ENCODE measurements at places on chromosomes 2 and 18. TPM values are rescaled to one million over a fixed set of nuclear protein-coding genes. Genes with fewer than 3 reads are reported as not detected.
A peak's percentile ranks its signal among the peaks of the same experiment; 100 is the strongest.

Gene SP100
- total RNA-seq, result 23.6 TPM

Gene PDE1A
- 12.9 TPM for total RNA-seq

DNA sequence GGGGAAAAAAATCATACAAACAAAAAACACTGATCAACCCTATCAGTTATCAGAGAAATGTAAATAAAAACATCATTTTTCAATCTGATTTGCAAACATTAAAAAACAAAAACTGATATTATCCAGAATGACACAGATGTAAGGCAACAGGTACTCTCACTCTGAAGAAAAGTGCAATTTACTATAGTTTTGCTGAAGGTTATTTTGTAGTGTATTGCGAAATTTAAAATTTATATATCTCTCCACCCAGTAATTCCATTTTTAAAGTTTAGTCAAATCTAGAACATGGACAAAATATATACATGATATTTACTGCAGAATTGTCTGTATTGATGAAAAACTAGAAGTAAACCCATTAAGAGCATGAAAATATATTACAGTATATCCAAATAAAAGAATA is 79.8 kb downstream of the TRAPPC8 start:
- no peaks in the 10 kb centered on the region for H3K27me3 ChIP-seq
- H3K36me3 ChIP-seq, result peaks cover 5% of the 10 kb centered on the region
- no peak overlapping the region for H3K4me3 ChIP-seq
- H3K27ac ChIP-seq, result no peak overlapping the region

- peaks cover 1% of the 10 kb centered on the region for H3K4me1 ChIP-seq
- H3K36me3 ChIP-seq, result peaks cover 43% of the 10 kb centered on the region
- H3K27me3 ChIP-seq, result no peaks in the 10 kb centered on the region
These were observed 55.9 kb downstream of the TTC21B start for GRCh38 chr2:165897726-165898125.

- peaks cover 15% of the 10 kb centered on the region for H3K4me1 ChIP-seq
- H3K36me3 ChIP-seq, result peaks cover 54% of the 10 kb centered on the region
- H3K27ac ChIP-seq, result peak overlapping the region; percentile 66
These were observed 659 bp downstream of the ZNF142 start for GRCh38 chr2:218658671-218659257.

DNA sequence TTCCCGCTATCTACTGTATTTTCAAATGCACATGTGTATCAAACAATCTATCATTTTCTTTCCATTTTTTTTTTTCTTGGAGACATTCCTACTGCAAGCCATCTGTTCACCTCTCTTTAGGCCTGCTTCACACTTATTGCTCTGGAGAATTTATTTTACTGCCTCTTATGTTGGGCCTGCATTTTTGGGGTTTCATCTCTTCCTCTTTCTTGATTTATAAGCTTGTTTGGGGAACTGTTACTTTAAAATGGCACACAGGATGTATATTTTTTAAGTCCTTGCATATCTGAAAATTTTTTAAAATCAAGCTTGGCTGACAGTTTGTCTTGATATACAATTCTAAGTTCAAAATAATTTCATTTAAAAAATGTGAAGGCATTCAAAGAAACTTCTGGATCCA is 3.5 kb upstream of the RAB27B start:
- H3K36me3 ChIP-seq, result no peaks in the 10 kb centered on the region
- H3K4me1 ChIP-seq, result peaks cover 2% of the 10 kb centered on the region
- no peak overlapping the region for H3K27ac ChIP-seq
- no peak for DNase-seq
- H3K4me3 ChIP-seq, result no peak overlapping the region
- peaks cover 5% of the 10 kb centered on the region for H3K27me3 ChIP-seq

All from muscle of leg (tissue), 16 donors.